ENCODE measurements at places on chromosomes 16 and 17. TPM values are rescaled to one million over a fixed set of nuclear protein-coding genes. Genes with fewer than 3 reads are reported as not detected.

The E4F1 gene
- 23.2 TPM for total RNA-seq

The FA2H gene
- total RNA-seq, result 5.9 TPM

The P2RX1 gene
- 2.6 TPM for total RNA-seq

The FMNL1 gene
- 8.3 TPM for total RNA-seq

The PRMT7 gene
- total RNA-seq, result 44.6 TPM

The SLC13A2 gene
- 0.20 TPM for total RNA-seq

The CCDC144A gene
- total RNA-seq, result 1.7 TPM
